ENCODE measurements at places on chromosomes 2 and 18.

- DNase-seq = no peak
These were observed 21.9 kb downstream of the FOSL2 start for GRCh38 chr2:28414583-28414982.

GRCh38 chr2:45342-46130 is 769 bp downstream of the FAM110C start:
- DNase-seq = no peak

DNA sequence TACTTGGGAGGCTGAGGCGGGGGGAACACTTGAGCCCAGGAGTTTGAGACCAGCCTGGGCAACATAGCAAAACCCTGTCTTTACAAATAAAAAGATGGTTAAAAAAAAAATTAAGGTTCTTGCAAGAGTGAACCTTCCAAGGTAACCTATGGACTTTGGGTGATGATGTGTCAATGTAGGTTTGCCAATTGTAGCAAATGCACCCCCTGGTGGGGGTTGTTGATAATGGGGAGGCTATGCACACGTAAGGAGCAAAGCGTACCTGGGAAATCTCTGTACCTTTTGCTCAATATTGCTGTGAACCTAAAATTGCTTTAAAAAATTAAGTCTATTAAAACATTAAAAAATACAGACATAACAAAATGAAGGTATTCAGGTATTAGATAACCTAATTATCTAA is 70.4 kb downstream of the CWC22 start:
- DNase-seq = no peak

DNA sequence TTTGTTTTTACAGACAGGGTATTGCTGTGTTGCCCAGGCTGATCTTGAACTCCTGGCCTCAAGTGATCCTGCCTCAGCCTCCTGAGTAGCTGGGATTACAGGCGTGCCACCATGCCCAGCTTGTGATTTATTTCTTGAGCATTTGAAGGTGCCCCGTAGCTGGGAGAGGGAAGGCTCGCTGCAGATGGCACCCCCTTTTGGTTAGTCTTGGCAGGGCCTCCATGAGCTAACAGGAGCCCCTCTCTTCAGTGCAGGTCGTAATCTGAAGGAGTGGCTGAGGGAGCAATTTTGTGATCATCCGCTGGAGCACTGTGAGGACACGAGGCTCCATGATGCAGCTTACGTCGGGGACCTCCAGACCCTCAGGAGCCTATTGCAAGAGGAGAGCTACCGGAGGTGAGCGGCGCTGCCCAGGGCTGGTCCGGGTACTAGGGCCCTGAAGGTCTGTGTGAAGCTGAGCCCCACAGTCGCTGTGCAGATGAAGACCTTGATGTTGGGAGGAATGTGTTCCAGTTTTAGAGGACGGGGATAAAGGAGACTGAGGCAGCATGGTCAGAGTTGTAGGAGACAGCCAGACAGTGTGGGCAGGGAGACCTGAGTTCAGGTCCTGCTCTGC is 6.7 kb downstream of the ASB1 start:
- no peak for DNase-seq

DNA sequence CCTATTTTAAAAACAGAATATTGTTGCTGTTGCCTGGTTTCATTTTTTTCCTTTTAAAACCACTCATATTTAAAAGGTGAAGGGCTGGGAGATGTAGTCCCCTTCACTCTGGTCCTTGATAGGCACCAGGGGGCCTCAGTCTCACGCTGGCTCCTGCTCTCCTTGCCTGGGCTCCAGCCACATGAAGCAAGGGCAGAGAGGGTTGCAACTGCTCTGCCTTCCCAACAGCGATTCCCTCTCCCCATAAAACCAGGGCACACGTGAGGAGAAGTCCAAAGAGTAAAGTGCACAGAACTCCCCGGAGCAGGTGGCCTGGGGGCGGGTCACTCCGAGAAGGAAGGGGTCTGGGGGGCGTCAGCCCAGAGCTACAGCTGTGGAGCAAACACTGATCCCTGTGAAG is 12.8 kb downstream of the TMEM127 start:
- no peak for DNase-seq

- no peak for DNase-seq
These were observed 24.1 kb downstream of the PRKD3 start for GRCh38 chr2:37300578-37300977.

DNA sequence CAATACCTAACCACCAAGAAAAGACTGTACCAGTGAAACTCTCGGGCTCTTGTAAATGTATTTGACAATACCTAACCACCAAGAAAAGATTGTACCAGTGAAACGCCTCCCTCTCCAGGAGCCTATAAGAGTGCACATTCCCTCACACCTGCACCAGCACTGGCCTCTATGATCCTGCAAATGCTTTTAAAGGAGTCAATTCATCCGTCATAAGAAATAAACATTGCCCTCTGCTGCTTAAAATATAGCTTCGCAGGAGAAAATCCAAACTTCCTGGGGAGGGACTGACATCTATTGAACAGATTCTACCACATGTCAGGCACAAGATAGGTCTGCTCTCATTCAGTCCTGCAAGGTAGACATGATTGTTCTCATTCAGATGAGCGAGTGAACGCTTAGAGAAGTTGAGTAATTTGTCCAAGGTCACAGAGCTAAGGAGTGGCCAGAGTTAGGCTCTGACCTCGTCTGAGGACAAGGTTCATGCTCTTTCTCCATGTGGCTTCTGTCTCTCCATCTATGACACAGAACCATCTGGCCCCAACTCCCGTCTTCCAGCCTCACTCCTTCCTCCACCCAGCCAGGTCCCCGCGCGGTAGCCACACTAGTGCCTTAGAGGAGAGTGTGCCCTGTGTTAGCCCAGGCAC is 38.7 kb downstream of the MCFD2 start:
- peak; percentile 49 for DNase-seq

DNA sequence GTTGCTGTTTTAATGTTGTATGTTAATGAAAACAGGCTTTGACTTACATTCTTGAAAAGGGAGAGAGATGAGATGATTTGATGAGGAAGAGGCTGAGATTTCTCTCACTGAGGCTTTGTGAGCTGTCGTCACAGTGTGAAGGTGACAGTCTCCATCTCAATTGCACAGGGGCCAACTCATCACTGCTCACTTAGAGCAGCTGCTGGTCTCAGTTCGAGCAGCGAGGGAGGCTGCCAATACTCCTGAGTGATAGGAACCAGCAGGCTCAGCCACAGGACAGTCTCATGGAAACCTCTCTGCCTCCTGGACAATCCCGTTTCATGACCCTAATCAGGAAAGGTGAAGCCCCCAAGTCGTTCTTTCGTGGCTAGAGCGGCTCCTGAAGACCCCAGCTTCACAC is 170.7 kb upstream of the SOX11 start:
- DNase-seq = no peak

DNA sequence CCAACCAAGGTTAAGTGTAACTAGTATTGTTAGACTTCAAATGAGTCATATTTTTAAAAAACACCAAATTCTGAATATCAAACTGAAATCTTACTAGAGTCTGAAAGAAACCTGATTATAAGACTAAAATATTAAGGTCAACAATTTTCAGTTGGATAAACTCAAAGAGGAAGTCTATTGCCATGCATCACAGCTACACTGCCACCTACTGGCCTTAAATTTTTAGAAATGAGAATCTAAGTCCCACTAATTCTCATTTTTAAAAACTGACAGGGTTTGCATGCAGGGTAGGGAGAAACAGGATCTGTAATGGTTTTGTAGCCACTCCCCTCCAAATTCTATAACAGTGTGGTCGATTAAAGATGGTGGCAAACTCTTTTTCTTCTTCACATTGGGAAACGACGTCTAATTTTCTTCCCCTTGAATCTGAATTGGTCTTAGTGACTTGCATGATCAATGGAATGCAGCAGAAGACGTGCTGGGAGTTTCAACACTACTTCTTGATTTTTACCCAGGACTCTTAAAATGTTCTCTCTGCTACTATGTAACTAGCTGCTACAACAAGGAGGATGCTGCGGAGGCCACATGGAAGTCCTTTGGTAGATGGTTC is 176.1 kb upstream of the SESTD1 start:
- DNase-seq = peak; percentile 45

- no peak for DNase-seq
These were observed 13.4 kb upstream of the HPCAL1 start for GRCh38 chr2:10289352-10289751.

GRCh38 chr2:174682578-174683391 is 81.5 kb downstream of the CHRNA1 start:
- DNase-seq = peak; percentile 36

GRCh38 chr2:176614049-176614448 is 344.8 kb downstream of the MTX2 start:
- no peak for DNase-seq

- peak; percentile 28 for DNase-seq
These were observed 655.2 kb downstream of the RNF144A start for GRCh38 chr2:7572450-7572849.

GRCh38 chr2:135490376-135490775 is 40.6 kb downstream of the ZRANB3 start:
- no peak for DNase-seq

- no peak for DNase-seq
These were observed 76.8 kb downstream of the ABI2 start for GRCh38 chr2:203404996-203405395.

DNA sequence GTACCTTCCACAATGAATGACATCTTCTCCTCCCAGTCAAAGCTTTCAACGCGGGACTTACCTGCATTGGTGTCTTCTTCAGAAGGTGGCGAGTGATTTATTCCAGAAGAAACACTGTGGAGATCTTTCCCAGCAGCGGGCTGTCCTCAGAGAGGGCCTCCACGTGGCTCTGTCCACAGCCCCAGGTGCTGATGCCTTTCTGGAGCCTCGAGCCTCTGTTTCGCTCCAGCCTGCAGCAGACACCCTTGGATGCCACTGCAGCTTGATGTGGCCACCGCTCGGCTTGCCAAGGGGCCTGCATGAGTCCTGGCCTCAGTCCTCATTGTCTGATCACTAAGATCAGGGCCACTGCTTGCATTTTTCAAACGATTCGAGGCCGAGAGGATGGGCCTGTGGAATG is 46.6 kb upstream of the GALR1 start:
- DNase-seq = no peak

GRCh38 chr2:112322919-112323318 is 47.5 kb downstream of the ZC3H6 start:
- no peak for DNase-seq

GRCh38 chr18:5510135-5510846 is 33.5 kb downstream of the EPB41L3 start:
- DNase-seq = no peak

GRCh38 chr2:239440511-239440959 is 39.7 kb upstream of the HDAC4 start:
- peak; percentile 97 for DNase-seq

GRCh38 chr18:51082571-51083267 is 52.7 kb downstream of the SMAD4 start:
- DNase-seq = no peak

- no peak for DNase-seq
These were observed 42.4 kb downstream of the ST3GAL5 start for GRCh38 chr2:85846411-85846810.

- DNase-seq = no peak
These were observed 178.4 kb upstream of the CDH20 start for GRCh38 chr18:61154866-61155265.

GRCh38 chr18:27276479-27276878 is 91.4 kb upstream of the CHST9 start:
- DNase-seq = no peak

DNA sequence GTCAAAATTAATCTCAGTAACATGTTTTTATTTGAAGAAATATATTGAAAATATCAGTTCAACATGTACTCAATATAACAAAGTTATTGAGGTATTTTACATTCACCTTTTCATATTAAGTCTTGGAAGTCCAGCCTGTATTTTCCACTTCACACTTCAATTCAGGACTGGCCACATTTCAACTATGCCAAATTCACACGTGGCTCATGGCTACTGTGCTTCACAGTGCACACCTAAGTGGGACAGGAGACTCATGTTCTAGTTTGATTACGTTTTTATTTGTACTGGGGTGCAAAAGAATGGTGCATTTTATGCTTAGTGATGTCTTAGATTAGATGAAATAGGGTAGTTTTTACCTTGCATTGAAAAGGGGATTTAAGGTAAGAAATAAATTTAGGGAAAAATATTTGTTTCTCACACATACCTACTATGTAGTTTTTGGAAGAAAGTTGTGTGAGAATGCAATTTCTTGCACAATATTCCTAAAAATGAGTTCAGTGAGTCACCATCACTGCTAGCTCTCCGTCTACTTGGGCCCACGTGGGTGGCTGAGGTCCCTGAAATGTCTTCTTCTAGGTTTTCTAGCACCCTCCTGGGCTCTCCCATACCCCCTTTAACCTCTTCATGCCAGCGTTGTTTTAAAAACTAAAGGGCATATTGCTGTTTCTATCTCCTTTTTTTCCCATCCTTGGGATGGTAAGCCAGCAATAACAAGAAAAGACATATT is 87.0 kb downstream of the ST6GAL2 start:
- no peak for DNase-seq

- DNase-seq = no peak
These were observed 78.4 kb downstream of the TGFA start for GRCh38 chr2:70475266-70475665.

DNA sequence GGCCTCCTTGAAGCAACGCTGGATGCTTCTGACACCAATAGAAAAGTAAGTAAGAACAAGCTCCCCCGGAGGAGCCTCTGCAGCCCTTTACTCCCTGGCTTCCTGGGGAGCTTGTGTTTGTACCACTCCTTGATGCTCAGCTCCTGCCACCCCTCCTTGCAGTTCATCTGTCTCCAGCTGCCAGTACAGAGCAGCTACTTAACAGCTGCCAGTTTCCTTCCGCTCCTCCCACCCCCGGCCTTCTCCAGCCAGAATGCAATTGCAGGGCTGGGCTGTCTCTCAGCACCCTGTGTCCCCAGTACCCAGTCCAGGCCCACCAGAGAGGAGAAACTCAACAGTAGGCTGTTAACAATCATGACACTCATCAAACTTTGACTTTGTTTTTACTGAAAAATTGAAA is 109.4 kb downstream of the AOX1 start:
- DNase-seq = no peak

GRCh38 chr2:176137252-176137580 is 7.7 kb downstream of the HOXD8 start:
- DNase-seq = no peak

- DNase-seq = no peak
These were observed 86.6 kb downstream of the ACOXL start for GRCh38 chr2:110818767-110819481.

DNA sequence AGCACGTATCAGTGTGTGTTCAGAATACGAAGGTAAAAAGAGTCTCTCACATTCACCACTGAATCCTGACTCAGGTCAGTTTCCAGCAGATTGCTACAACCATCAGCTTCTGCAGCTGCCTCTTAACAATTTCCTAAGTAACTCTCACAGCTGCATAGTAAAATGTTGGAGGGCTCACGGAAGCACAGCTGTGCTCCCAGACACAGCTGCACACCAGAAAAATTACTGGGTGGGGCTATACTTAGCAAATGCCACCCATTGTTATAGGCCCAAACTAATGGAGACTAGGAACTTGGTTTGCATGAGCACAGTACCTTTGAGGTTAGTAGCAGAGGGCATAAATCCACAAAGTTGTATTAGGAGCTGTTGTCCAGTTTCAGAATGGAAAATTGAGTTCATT is 153.9 kb upstream of the ERBB4 start:
- no peak for DNase-seq

GRCh38 chr2:240981871-240982800 is 16.3 kb upstream of the SNED1 start:
- no peak for DNase-seq

GRCh38 chr2:26696351-26696816 is 3.9 kb downstream of the KCNK3 start:
- no peak for DNase-seq
